Activated naive CD8-positive, alpha-beta T cell treated with anti-CD3 and anti-CD28 coated beads, Interleukin-2, amount 50 U/mL, for 24 hours (primary cell): ENCODE measurements at places on chromosomes 3 and 15.

DNA sequence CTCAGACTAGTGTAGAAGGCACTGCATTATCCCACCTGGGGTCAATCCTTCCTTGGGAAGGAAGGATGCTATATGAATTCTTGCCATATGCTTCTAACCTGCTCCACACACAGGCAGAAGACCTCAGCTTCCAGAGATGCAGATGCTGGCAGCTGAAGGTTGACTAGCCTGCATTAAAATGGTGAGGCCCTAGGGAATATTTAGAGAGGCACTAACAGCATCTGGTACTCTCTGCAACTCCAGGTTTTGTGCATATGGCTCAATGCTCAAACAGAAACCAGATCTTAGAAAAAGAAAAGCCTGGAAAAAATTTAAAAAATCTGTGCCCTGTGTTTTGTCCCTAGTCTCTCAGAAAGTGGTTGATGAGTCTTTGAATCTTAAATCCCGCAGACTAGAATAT is 56.0 kb upstream of the MYRIP start:
- DNase-seq = no peak

DNA sequence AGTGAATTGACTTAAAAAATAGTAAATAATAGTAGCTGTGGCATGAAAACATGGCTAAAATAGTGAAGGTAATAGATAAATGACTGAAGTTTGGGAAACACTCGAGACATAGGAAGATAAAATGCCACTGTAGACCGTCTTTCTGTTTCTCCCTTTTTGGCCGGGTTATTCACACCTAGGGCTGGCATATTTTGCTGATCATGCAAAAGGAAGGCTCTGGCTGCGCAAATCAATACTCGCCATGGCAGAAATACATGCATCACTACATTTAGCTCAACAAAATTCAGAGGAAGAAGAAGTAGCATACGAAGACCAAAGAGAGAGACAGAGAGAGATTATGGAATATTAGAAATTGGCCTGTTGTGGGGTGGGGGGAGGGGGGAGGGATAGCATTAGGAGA is 242.2 kb upstream of the KBTBD8 start:
- no peak for DNase-seq

DNA sequence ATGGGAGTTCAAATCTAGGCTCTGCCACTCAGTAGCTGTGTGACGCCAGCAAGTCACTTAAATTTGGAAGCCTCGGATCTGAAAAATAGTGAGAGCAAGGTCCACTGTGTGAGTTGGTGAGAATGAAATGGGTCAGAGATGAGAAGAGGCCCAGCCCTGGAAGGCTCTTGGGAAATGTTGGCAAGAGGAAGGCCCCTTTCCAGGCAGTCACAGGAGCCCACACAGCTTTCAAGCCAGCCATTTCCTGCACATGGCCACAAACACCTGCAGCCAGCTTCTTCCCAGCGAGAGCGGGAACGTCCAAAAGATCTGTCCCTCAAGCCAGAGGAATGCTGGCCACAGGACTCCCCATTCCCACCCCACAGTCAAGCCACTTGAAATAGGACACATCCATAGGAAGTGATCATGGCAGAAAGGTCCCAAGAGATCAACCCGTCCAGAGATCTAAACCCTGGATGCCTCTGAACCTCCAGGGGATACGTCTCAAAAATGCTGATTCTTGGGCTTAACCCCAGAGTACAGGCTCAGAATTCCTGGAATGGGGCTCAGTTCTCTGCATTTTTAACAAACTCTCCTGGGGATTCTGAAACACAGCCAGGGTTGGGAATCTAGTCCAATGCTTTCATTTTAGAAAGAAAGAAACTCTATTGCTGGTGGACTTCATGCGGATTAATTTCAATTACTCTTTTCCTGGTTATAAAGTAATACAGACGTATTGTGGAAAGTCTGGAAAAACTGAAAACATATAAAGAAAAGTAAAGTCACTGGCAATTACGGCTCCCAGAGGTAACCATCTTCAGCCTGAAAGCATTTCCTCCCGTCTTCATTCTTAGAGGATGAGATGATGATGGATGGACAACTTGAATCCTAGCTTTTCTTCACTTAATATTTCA is 35.9 kb downstream of the NTRK3 start:
- no peak for DNase-seq

DNA sequence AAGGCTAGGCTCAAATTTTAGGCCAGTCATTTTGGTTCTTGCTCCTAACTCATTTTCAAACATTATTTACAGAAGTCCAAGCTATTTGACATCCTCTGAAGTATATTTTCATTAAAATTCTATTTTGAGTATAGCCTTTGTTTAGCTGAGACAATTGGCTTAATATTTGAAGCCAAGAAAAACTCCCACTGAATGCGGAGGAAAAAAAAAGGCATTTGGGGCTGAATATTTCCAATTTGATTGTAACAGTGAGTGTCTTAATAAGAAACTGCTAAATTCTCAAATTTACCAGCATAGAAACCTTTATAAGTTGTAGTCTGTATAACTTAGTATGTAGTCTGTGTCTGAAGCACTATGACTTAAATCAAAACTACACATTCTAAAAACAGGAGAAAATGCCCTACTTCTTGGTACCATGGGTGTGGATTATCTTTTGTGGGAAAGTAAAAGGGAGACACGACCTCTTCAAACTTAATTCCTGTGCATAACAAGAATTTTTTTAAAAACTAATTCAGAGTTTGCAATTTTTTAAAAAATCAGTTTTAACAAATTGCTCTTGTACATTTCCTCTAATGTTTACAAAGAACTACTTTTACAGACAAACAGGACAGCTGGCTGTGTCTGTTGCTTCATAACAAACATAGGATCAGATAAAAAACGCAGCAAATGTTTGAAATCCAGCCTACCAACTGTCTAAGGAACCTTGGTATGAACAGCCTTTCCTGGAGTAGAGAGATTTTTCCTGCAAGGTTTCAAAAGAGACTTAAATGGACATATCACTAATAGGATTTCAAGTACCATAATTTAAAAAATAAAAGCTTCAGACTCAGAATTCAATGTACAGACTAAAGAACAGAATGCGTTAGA is 52.7 kb upstream of the LMOD3 start:
- DNase-seq = no peak

GRCh38 chr15:84783493-84784251 is 33.5 kb upstream of the ALPK3 start:
- DNase-seq = no peak

DNA sequence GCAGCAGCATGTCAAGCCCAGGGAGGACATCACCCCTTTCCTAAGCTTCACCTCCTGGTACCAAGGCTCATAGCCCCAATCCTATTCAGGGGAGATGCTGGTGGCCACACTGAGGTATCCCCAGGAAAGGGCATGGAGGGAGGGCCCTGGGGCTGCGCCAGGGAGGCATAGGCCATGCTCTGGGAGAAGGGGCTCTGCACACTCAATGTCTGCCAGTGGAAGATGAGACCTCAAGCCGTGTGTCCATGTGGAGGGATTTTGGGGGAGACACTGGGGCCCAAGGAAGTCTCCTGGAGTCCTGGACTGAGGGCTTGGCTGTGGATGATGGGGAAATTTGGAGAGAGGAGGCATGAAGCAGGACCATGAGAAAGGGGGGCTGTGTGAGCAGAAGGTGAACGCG is 21.2 kb upstream of the PRR23E start:
- no peak for DNase-seq

DNA sequence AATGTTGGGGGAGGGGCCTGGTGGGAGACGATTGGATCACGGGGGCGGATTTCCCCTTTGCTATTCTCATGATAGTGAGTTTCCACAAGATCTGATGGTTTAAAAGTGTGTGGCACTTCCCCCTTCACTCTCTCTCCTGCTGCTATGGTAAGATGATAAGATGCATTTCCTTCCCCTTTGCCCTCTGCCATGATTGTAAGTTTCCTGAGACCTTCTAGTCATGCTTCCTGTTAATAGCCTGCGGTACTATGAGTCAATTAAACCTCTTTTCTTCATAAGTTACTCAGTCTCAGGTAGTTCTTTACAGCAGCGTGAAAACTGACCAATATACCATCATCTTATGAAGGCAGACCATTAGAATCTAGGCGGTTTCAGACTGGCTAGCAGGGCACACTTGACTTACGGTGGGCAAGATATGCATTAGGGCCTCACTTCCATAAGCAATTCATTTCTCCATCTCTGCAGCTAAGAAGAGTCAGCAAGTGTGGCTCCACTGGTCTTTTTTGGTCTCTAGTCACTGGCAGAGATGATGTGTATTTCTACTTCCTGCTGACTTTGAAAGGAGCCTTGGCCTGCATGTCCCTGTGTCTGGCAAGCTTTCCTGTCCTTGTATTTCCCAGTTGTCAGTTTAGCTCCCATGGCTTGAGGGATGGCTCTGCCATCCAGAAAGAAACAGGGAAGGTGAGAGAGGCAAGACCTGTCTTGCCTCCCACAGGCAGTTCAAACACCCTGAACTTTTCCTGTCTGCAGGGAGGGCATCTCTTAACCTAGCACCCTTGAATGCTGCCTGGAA is 109.0 kb upstream of the ADAMTS9 start:
- no peak for DNase-seq

DNA sequence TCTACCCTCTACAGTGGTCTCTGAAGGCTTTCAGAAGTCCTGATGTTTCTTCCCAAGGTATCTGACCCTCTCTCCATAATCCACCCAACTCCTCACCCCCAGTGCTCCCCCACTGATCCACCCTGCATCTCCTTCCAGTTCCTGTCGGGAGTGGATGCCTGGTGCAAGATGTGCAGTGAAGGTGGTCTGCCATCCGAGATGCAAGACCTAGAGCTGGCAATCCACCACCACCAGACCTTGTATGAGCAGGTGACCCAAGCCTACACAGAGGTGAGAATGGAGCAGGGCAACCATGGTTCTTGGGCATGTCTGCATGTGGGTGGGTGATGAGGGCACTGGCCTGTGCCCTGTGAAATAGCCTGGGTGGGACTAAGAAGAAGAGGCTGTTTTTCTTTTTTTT is 337.8 kb upstream of the ROPN1 start:
- no peak for DNase-seq

GRCh38 chr15:100879464-100880138 is at the start of gene ALDH1A3:
TSS of gene ALDH1A3 (plus strand) at chr15:100879831. CDS start at chr15:100879908, 77 bp downstream.
- peak; percentile 13 for DNase-seq

DNA sequence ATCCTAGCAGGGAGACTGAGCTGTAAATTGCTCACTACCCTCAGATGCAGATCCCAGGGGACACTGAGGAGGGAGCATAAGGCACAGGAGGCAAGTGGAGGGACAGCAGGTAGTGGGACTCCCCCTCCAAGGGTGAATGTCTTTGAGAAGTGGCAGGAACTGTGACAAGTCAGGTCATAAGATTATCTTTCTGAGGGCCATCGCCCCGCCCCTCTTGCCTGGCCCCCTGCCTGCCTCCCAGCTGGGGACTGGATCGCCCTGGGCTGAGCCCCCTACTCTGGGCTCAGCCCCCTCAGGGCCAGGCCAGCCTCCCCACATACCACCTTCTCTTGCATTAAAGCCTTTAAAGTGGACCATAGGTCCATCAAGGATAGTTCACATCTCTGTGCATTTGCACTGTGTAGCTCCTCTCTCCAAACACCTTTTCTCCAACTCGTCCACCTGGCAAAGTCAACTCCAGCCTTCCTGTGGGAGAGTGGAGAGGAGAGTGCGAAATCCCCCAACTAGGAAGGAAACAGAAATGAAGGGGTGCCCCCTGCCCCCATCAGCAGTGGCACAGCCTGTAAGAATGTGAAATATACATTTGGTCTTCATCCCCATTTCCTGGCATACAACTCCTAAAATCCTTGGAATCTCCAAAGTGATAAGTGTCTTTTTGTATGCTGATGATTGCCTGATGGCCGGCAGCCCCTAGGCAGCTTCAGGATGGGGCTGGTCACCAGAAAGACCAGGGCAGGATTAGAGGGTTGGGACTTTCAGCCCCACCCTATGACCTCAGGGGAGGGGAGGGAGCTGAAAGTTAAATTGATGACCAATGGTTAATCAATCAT is 14.7 kb downstream of the PIF1 start:
- DNase-seq = no peak

DNA sequence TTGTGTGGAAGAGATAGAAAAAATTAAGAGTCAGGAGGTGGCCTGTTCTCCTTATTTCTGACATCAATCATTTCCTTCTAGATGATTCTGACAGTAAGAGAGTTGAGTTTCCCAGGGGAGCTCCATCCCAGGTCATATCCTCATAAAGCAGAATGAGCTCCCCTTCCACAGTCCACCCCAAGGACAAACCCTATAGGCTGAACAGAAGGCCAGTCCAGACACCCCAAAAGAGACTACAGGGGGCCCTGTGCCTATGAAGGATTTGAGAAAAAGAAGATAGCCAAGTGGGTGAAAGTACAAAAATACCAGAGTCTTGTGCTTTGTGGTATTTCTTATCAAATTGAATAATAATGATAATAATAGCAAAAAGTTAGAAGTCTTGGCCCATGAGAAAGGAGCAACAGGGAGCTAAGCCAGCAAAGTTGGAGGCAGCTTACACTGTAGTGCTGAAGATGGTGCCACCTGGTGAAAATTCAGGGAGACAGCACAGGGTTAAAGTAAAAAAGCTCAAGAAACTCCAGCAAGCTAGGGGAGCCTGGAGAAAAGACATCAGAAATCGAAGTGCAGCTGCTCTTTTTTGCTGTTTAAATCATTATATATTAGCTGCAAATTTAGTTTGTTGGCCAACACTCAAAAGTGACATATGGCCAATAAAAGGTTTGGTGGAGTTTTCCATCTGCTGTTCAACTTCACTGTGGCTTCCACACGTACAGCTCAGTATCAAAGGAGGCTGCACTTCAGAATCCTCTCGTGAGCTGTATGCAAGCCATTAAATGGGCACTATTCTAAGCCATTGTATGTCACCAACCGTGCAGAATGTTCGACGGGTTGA is 35.8 kb upstream of the SLC24A5 start:
- no peak for DNase-seq

- peak; percentile 24 for DNase-seq
Measured at GRCh38 chr3:101988596-101988995, 139.3 kb downstream of the NFKBIZ start.

DNA sequence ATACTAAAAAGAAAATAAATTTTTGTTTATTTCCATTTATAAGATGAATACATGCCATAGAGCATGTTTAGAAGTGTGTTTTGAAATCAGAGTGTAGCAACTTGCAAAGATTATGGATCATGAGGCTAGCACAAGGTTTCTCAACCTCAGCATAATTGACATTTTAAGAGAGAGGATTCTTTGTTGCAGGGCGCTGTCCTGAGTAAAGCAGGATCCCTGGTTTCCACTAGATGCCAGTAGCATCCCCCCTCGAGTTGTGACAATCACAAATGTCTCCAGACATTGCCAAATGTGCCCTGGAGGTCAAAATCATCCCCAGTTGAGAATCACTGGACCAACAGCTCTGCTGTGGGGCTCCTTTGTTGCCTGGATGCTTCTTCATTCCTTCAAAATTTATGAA is 128.5 kb upstream of the RBMS3 start:
- no peak for DNase-seq

GRCh38 chr3:183247011-183247589 is 6.0 kb upstream of the B3GNT5 start:
- no peak for DNase-seq
